ENCODE measurements at places on chromosomes 7 and 10. TPM values are rescaled to one million over a fixed set of nuclear protein-coding genes. Genes with fewer than 3 reads are reported as not detected.
A peak's percentile ranks its signal among the peaks of the same experiment; 100 is the strongest.

ZNF479 gene
- not detected for total RNA-seq

- DNase-seq = no peak
Observed at GRCh38 chr7:42278344-42278743, 41.3 kb upstream of the GLI3 start.

- DNase-seq = no peak
Observed at GRCh38 chr7:155043756-155044155, 26.4 kb upstream of the HTR5A start.

- DNase-seq = no peak
Observed at GRCh38 chr10:61409157-61409556, 44.0 kb downstream of the TMEM26 start.

DNA sequence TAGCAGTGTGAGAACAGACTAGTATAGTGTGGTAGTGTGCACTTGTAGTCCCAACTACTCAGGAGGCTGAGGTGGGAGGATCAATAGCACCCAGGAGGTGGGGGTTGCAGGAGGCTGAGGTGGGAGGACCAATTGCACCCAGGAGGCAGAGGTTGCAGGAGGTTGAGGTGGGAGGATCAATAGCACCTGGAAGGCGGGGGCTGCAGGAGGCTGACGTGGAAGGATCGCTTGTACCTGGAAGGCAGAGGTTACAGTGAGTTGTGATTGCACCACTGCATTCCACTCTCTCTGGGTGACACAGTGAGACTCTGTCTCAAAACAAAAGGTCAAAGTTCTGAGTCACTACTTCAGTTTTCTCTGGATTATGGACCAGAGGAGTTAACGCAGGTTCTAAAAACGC is 22.6 kb upstream of the DIP2C start:
- no peak for DNase-seq

SLC26A5 gene
- total RNA-seq = not detected

DNA sequence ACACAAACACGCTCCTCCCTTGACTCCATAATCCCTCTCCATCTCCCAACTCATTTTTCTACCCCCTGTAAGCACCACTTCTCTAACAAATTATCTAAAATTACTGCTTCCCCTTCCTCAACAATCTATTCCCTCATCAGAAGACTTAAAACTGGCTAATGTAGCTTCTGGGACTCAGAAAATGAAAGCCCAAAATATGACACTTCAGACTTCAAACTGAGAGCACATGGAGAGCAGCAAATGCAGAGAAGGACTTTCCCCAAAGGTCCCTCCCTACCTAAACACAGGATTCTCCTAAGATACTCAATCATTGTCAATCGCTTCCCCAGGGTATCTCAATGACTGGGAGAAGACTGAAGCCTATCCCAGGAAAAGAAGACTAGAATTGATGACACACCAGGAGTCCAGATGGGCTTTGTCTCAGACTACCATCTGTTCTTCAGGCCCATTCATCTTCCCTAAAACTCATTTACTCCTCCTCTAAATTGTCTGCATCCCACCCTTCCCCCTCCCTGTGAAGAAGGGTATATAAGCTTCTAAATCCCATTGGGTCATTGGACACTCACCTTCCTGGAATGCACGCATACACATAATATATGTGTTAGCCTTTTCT is 39.2 kb downstream of the ST8SIA6 start:
- no peak for DNase-seq

GRCh38 chr7:117165656-117166055 is 157.2 kb downstream of the WNT2 start:
- DNase-seq = no peak

GRCh38 chr7:135714534-135715009 is 13.4 kb downstream of the SLC13A4 start:
- peak; percentile 39 for DNase-seq

CFAP43 gene
- 2.7 TPM for total RNA-seq

OR2A1 gene
- total RNA-seq = not detected

DNA sequence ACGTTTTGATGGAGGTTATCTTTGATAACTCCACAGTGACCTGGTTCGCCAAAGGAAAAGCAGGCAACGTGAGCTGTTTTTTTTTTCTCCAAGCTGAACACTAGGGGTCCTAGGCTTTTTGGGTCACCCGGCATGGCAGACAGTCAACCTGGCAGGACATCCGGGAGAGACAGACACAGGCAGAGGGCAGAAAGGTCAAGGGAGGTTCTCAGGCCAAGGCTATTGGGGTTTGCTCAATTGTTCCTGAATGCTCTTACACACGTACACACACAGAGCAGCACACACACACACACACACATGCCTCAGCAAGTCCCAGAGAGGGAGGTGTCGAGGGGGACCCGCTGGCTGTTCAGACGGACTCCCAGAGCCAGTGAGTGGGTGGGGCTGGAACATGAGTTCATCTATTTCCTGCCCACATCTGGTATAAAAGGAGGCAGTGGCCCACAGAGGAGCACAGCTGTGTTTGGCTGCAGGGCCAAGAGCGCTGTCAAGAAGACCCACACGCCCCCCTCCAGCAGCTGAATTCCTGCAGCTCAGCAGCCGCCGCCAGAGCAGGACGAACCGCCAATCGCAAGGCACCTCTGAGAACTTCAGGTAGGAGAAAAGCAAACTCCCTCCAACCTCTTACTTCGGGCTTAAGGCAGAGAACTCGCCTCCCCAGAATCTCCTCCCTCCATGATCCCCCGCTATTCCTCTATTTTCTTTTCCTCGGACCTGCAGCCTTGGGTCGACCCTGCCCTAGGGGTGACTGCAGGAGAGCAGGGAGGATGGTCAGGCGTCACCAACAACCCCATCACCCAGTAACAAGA is at the start of gene SERPINE1:
SERPINE1 (plus strand) TSS at position 454 of the 809 bp plus-strand sequence. CDS start 1,290 bp downstream, outside the sequence.
- DNase-seq = peak; percentile 95

TMEM130 gene
- total RNA-seq = 27.3 TPM

MSMB gene
- not detected for total RNA-seq

TAS2R41 gene
- not detected for total RNA-seq

DNA sequence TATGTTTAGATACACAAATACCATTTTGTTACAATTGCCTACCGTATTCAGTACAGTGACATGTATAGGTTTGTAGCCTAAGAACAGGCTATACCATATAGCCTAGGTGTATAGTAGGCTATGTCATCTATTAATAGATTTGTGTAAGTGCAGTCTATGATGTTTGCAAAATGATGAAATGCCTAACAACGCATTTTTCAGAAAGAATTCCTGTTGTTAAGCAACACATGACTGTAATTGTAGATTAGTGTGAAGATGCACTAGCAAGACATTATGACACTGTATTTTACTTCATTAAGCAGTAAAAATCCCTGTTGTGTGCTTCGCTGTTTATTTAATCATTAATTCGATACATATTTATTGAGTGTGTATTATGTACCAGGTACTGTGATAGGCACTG is 446.0 kb downstream of the SUGCT start:
- no peak for DNase-seq

DGKI gene
- total RNA-seq = 1.1 TPM

PDGFA gene
- total RNA-seq = 25.8 TPM

DNA sequence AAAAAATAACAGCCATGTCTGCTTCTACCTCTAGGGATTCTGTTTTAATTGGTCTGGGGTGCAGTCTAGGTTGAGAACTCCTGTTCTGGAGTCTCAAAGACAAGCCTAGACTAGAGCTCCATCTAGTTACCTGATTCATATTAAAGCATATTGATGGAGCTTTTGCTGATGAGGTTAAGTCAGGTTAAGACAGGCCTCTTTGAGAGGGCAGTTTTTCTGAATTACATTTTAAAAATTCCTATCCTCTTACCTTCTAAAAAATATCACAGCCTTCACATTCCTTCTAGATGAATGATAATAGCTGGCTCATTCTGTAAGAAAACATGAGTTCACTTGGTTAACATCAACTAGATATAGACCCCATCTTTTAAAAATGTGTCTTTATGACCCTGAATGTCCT is 28.9 kb downstream of the MGAM start:
- DNase-seq = no peak

DNA sequence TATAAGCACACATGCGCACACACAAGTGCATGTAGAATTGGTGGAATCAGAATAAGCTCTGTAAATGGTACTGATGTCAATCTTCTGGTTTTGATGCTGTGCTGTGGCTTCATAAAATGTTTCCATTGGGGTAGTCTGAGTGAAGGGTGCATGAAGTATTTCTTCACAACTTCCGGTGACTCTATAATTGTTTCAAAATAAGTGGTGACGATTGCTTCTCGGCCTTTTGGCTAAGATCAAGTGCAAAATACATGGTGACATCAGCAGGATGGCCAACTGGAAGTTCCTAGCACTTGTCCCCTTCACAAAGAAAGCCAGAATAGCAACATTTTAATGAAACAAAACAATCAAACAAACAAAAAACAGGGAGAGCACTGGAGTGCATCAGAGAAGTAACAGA is 41.6 kb upstream of the CAMK2B start:
- DNase-seq = no peak

CYP2C19 gene
- total RNA-seq = 0.41 TPM

MEIG1 gene
- 3.5 TPM for total RNA-seq

- no peak for DNase-seq
Observed at GRCh38 chr7:149860821-149861727, 12.7 kb upstream of the ATP6V0E2 start.

- no peak for DNase-seq
Observed at GRCh38 chr7:68676813-68677535, 921.3 kb upstream of the AUTS2 start.

DNA sequence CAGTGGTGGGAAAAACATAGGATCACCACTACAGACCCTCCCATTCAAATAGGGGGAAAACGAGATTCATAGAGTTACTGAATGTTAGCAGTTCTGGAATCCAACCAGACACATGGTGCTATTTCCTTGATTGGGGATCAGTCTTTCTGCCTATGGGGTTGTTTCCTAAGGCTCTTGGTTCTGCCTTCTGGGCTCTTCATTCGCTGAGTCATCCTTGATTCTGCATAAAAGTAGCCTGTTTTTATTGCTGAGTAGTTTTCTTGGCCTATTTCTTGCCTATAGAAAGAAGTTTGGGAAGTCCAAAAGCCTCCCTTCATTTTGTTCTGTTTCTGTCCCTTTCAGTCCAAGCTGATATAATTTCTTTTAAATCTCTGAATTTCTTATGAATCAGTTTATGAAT is 99.3 kb upstream of the OIT3 start:
- peak; percentile 48 for DNase-seq
